ENCODE measurements at places on chromosomes 4 and X.

GRCh38 chr4:184649971-184650855, 675 bp downstream of the PRIMPOL start:
- DNase-seq, result peak; percentile 19

DNA sequence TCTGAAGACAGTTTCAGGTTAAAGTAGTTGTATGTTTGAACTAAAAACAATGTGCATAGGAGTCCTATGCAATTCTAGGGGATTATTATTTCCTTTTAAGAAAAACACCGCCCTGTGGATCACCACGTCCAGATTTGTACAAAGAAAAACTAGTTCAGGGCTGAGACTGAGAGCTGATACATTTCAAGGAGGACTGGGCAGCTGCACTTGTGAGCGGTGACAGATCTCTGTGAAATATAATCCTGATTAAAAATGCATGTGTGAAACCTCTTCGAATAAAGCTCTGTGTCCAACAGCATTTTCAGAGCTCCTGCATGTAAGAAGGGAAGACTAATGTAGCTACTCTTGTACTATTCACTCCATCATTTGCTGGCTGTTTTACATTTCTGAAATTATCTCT, 365.8 kb upstream of the PITX2 start:
- no peak for DNase-seq

- no peak for DNase-seq
These were observed 899.3 kb downstream of the STIM2 start for GRCh38 chr4:27759611-27760575.

- no peak for DNase-seq
These were observed 509 bp downstream of the CXXC4 start for GRCh38 chr4:104494185-104494584.

GRCh38 chrX:644304-645281, 14.0 kb downstream of the SHOX start:
- no peak for DNase-seq

- no peak for DNase-seq
These were observed 128.4 kb upstream of the LIMCH1 start for GRCh38 chr4:41409594-41409895.

DNA sequence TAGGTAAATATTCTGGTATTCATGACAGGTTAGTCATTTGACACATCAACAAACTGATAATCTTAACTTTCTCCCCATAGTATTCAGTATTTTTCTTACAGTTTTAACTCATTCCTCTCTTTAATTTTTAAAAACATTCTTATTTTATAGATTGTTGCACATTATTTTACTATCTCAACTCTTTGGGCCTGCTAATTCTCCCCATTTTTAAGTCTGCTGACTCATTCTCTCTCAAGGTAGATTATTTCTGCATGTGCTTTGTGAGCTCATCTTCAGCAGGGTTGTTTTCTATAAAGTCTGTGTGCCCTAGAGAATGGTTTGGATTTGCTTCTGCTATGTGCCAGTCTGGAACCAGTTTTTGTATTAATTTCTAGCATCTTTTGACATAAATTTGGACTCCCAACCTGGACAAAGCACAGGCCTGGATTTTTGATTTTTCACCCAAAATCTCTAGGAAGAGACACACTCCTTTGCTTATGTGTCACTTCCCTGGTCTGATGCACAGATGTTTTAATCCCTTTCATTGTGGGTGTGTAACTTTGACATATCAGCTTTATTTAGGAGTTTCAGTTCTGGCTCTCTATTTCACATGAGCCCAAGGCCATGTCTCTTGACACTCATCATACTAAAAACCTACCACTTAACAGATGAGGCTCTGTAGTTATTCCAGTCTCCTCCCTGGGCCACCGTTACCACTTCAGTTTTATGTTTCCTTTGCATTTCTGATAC, 194.3 kb upstream of the PGRMC2 start:
- no peak for DNase-seq

GRCh38 chr4:83019794-83020494, 9.3 kb upstream of the LIN54 start:
- no peak for DNase-seq

DNA sequence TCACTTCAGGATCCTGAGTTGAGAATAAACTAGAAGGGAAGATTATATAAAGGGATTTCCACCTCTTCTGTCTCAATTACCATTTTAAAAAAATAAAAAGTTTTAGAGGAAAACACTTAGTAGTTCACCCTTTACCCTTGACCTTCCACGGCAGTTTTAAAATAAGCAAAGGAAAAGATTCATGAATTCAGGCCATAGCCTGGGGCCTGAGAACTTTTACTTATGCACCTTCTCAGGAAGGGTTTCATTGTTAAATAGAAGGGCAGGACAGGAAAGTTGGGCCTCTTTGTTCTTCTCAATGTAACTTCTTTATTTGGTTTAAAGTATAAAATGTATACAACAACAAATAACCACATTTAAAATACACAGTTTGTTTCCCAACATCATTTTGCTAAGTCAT, 54.9 kb downstream of the PKD2 start:
- no peak for DNase-seq

DNA sequence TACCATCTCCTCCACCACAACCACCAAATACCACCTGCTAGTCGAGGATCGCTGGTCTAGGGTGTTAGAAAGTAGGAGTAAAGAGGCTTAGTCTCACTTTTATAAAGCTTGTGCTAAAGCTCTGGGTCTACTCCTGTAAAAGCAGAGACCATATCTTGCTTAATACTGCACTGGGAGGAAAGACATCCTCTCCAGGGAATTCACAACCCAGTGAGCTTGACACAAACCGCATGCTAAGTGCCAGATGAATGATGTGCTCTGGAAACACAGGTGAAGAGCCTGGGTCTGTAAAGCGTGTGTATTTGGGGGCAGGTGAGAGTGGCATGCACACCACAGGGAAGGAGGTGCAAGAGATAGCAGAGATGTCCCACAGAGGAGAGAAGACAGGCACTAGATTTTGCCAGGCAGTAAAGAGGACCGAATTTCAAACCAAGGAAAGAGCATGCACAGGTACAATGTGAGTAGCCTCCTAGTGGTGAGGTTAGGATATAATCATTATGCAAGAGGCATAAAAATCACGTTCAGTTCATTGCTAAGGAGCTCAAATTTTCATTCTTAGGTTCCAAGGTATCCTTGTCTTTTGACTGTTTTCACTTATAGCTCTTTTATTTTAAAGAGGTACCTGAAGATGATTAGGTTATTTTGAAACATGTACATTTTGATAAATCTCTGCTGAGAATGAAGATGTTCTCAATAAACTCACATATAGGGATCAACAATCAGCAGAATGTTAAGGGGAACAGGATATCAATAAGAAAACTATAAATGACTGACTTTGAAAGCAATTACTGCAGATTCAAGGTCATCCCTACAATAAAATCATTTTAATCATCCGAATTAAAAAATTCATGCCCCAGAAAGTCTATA, 20.7 kb downstream of the TAPT1 start:
- peak; percentile 11 for DNase-seq

DNA sequence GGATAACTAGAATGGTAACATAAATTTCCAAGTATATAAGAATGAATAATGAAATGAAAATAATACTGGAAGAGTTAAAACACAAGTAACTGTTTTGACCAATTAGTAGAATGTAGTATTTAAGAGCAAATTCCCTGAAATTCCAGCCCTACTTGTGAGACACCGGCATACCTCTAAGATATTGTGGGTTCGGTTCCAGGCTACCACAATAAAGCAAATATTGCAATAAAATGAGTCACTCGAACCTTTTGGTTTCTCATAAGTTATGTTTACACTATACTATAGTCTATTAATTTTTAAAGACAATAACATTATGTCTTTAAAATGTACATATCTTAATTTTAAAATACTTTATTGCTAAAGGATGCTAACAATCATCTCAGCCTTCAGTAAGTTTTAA, 15.2 kb upstream of the IQCM start:
- no peak for DNase-seq

DNA sequence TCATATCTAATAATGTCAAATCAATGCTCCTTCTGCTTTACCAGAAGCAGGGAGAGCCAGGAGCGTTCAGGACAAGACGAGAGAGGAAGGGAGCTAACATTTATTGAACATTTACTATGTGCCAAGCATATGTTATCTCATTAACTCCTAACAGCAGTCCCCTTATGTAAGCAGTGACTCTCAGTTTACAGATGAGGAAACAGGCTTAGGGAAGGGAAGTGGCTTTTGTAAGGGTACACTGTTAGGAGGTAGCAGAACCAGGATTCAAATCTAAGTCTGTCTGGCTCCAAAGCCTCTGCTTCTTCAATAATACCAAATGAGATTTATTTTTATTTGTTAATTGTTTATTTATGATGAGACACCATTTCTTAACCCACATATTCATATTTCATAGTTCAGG, 2.6 kb upstream of the STARD8 start:
- no peak for DNase-seq

DNA sequence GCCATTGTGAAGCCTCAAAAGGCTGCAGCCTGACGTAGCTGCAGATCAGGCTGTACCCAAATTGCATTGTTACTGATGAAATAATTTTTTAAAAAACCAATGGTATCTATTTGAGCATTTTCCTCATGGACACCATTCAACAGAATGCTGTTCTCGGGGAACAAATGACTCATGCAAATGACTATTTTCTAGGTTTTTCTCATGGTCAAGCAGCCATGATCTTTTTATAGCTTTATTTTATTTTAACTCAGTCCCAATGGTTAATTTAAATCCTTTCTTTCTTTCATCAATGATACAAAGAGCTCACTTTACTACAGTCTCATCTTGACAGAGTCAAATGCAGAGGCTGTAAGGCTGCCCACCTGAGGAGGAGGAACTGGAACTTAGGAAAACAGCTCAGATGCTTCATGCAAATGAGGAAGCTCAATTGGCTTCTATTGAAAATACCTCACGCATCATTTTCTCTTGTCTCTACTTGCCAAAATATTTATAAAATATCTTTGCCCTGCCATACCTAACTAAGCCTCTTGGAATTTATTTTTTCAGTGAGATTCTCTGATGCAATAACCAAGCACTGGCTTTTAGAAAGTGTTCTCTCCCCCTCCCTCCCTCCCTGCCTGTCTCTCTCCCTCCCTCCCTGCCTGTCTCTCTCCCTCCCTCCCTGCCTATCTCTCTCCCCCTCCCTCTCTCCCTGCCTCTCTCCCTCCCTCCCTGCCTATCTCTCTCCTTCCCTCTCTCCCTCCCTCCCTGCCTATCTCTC, 81.0 kb downstream of the SORBS2 start:
- DNase-seq, result peak; percentile 47
